Transverse colon (tissue), 4 donors: ENCODE measurements at places on chromosomes 4 and X. TPM values are rescaled to one million over a fixed set of nuclear protein-coding genes. Genes with fewer than 3 reads are reported as not detected.

Gene RNF175
- not detected for total RNA-seq

Gene TRAM1L1
- total RNA-seq, result 0.48 TPM

Gene ZGRF1
- 4.8 TPM for total RNA-seq

- no peak overlapping the region for H3K4me3 ChIP-seq
- H3K4me1 ChIP-seq, result no peaks in the 10 kb centered on the region
- H3K36me3 ChIP-seq, result no peaks in the 10 kb centered on the region
- no peaks in the 10 kb centered on the region for H3K27me3 ChIP-seq
- no peak for DNase-seq
- no peak overlapping the region for H3K27ac ChIP-seq
These were observed 200.7 kb upstream of the IL15 start for GRCh38 chr4:141435446-141436225.

GRCh38 chr4:26441102-26441501 lies 49.2 kb downstream of the CCKAR start:
- no peak overlapping the region for H3K27ac ChIP-seq
- H3K4me3 ChIP-seq, result no peak overlapping the region
- no peaks in the 10 kb centered on the region for H3K4me1 ChIP-seq
- no peaks in the 10 kb centered on the region for H3K27me3 ChIP-seq

DNA sequence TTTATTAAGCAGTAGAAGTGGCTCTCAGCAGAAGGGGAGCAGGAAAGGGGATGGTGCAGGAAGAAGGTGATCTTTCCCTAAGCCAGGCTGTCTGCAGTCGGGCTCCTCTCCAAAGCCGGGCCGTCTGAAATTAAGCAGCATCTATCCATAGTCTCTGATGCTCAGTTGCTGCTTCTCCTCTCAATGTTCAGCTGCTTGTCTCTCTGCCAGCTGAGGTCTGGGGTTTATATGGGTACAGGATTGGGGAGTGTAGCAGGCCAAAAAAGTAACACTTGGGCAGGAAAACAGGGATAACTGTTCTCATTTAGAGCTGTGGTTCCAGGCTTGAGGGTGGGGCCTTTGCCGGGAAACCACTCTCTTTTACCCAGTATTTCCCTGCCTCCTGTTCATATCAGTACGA lies 39.2 kb upstream of the CCKAR start:
- H3K36me3 ChIP-seq, result no peaks in the 10 kb centered on the region
- no peak overlapping the region for H3K4me3 ChIP-seq

DNA sequence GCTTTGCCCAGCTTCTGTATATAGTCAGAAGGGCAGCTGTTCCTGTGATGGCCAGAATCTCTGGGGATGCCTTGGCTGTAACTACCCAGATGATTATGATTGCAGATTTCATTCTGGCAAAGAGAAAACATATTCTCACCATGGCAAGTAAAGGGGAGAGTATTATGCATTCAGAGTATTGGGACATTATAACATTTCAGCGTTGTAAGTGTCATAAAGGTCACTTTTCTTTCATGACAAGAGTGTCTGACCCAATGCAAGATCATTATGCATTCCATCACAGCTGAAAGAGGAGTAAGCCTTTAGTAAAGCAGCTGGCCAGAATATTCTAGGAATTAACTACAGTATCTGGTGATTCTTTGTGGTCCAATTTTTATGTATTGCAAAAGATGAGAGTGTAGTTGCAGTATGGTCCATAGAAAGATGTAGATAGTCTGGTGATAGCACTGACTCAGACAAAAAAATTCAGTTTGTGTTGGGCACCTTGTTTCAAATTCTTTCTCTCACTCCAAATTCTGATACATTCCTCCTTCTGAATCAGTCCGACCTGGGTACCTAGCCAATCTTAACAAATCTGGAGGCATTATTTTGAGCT lies 2366.3 kb downstream of the PCDH7 start:
- H3K4me3 ChIP-seq, result no peak overlapping the region
- H3K27ac ChIP-seq, result no peak overlapping the region
- no peaks in the 10 kb centered on the region for H3K27me3 ChIP-seq
- no peaks in the 10 kb centered on the region for H3K36me3 ChIP-seq
- DNase-seq, result no peak
